Astrocyte of the spinal cord (primary cell): ENCODE measurements at places on chromosomes 1 and 21.

- no peak for DNase-seq
Observed at GRCh38 chr1:173489929-173490328, 12.8 kb downstream of the PRDX6 start.

DNA sequence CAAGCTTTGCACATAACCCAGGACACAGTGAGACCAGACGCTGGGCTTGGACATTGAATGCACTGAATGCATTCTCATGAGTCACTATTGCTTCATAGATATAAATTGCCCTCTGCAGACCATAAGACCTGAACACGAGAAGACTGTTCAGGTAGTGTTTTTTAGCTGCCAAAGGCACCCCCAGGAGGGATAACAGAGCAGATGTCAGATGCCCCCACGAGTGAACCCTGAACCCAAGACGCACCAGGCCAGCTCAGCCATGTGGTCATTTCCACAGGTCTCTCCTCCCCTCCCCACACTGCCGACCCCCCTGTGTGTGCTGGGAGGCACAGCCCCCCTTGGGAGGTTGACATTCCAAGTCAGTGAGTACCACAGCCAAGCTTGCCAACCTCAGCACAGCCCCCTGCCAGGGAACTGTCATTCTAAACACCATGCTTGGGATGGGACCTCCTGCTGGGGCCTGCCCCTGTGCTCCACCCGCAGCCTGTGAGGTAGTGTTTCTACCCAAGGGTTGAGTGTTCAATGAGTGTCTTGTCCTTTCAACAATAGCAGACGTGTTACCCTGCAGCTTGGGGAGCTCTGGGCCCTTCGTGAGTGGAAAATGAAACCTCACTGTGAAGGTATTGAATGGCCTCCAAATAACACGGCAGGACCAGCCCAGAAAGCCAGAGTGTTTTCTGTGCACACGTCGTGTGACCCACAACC, 68.2 kb downstream of the PSMG1 start:
- DNase-seq: peak; percentile 87

- no peak for DNase-seq
Observed at GRCh38 chr1:197198911-197199310, 52.4 kb upstream of the ASPM start.

DNA sequence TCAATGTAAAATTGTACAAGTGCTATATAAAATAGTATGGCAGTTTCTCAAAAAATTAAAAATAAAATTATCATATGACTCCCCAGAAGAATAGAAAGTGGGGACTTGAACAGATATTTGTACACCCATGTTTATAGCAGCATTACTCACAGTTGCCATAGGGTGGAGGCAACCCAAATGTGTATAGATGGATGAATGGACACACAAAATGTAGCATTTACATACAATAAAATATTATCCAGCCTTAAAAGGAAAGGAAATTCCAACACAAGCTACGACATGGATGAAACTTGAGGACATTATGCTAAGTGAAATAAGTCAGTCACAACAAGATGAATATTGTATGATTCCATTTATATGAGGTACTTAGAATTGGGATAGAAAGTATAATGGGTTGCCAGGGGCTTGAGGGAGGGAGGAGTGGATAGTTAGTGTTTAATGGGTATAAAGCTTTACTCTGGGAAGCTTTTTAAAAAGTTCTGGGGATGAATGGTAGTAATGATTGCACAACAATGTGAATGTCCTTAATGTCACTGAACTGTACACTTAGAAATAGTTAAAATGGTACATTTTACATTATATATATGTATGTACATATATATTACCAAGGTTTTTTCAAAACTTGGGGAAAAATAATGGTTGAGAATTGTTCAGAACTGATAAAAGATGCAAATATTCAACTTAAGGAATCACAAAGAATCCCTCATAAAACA, 53.0 kb upstream of the ADORA3 start:
- DNase-seq: no peak

GRCh38 chr1:28591708-28592320, at the start of gene RAB42:
Gene RAB42 (plus strand): TSS chr1:28592265. CDS start chr1:28592512, 247 bp downstream.
- DNase-seq: no peak

- DNase-seq: no peak
Observed at GRCh38 chr1:100411574-100411973, 59.3 kb downstream of the CDC14A start.

DNA sequence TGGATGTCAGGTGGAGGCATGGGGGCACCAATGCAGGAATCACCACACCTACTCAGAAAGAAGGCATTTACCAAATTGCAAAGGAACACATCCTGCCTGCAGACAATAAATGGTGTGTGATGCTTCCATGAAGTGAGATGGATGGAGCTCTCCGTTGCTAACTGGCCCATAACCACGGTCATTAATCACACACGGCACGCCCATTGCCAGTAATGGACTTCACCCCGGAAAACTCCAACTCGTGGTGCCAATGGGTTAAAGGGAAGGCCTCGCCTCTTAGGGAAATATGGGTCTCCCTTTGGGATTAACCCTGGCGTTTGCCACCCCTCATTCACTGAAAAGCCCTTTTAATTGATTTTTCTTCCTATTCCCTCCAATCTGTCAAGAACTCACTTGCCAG, 443.1 kb upstream of the DAB1 start:
- DNase-seq: no peak

- no peak for DNase-seq
Observed at GRCh38 chr1:158979229-158979628, 30.5 kb upstream of the IFI16 start.

DNA sequence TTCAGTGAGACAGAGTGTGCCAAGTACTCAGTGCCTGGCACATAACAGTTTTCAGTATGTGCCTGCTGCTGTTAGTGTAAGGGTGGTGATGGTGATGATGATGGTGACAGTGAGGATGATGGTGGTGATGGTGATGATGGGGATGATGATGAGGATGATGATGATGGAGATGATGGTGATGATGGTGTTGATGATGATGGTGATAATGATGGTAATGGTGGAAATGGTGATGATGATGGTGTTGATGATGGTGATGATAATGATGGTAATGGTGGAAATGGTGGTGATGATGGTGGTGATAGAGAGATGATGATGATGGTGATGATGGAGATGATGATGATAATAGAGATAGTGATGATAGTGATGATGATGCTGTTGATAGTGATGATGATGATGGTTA, 62.0 kb downstream of the AJAP1 start:
- DNase-seq: no peak

GRCh38 chr1:34929853-34930701, 627 bp upstream of the DLGAP3 start:
- no peak for DNase-seq

DNA sequence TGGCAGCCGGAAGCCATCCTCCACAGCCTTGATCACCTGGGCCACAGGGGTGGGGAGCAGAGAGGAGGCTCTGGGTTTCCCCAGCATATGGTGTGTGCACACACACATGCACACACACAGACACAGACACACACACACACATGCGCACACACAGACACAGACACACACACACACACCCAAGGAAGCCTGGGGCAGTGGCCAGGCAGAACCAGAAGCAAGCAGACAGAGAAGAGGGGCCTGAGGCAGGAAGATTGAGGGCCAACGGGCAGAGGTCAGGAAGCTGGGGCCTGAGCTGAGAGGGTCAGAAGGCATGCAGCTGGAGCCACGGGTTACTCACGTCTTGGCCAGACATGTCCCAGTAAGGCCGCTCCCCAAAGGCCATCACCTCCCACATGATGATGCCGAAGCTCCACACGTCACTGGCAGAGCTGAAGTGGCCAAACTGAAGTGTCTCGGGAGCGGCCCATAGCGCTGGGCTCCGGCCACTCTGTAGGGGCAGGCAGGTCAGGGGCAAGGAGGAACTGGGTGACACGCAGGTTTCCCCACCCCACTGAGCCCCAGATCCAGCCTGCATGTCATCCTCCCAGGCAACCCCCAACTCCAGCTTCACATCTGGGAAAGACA, 27.4 kb downstream of the CDCA8 start:
- no peak for DNase-seq

- DNase-seq: no peak
Observed at GRCh38 chr21:45079351-45079750, 5.0 kb downstream of the ADARB1 start.

DNA sequence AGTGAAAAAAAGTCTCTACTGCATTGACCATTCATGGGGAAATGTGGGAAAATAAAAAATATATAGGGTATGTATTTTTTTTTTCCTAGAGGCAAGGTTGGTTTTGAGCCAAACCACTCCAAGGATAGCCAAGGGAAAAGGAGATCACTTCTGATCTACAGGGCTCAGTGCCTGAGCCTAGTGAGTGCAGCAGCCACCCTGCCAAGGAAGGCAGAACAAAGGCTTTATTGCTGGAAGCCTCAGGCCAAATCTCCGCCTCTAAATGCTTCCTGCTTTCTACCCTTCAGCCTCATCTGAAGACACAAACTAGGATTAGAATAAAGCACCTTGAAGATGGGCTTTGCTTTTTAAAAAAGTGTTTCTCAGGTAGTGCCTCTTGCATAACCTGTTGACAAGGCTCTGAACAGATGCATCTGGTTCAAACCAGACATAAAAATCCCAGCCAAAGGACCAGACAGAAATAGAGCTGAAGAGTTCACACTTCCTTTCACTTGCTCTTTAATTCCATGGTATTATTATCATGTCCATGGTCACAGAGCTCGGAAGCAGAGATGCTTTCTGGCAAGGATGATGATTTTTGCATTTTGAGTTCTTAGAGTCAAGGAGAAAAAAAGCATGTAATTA, 10.5 kb downstream of the C1orf115 start:
- peak; percentile 9 for DNase-seq

DNA sequence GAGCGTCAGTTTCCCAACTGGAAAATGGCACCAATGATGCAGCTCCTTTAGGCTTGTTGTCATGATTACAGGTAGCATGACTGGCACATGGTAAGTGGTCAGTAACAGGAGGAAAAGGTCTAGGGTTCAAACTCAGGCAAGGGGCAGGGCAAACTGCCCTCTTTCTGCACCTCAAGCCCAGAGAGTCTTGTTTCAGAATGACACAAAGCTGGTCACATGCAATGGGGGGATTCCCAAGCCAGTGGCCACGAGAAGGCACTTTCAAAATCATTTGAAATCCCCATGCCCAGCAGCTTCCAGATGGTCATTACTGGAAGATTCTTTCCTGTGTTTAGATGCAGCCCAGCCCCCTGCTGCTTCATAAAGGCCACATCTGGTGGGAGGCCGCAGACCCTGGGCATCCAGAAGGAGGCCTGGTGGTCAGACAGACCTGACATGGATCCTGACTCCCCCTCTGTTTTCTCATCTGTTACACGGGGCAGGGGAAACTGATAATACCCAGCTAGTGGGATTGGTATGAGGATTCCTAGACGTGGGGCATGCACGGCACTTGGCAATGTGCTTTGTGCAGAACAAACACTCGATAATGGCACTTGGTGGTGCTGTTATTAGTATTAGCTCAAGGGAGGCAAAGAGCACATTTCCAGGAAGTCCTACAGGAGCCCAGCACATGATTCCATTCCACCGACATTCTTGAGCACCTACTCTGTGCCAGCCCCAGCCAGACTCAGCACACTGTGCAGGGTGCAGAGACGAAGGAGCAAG, 6.9 kb upstream of the PLA2G2D start:
- no peak for DNase-seq

DNA sequence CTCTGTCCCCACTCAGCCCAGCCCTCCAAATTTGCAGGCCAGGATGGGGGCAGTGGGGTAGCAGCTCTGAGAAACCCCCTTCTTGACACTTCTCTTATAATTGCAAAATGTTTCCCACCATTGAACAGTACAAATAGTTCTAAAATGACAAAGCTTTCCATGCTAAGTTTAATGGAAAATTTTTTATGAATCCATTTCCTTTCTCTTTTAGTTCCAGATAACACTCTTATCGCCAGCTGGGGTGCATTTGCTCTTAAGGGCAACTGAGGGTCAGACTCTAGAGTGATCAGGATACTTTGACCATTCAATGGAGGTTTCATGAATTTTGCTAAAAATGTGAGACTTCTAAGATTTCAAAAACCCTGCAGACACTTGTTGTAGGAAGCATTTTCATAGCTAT, 29.9 kb downstream of the PIK3C2B start:
- DNase-seq: no peak

- DNase-seq: no peak
Observed at GRCh38 chr1:31000301-31000700, 65.2 kb downstream of the PUM1 start.

DNA sequence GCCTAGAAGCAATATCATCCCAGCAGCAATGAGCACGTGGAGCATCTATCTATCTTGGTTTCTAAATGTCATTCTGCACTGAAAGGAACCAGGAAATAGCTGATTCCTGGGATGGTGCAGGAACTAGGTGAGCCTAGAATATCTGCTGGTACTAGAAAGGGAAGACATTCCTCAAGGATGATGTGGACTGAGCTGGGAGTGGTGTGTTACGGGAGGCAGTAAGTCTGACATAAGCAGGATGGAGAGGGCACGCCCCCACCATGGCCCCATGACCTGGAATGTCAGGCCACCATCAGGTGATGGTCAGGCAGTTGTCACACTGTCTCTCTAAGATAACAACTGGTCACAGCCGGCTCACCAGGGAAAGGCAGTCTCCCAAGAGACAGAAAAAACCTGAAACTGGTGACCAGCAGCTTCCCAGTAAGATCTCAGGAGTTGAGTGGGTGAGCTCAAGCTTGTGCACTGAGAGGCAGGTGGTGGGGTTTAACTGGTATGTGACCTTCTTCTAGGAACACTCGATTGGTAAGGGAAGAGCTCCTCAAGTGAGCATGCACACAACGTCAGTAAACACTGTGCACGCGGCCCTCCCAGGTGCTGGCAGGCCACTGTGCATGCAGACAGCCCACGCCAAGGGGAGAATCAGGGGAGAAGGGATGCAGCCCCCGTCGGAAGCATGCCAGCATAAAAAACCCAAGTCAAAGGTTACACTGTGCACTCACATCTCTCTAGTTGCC, 148.7 kb downstream of the ADSS2 start:
- peak; percentile 31 for DNase-seq

GRCh38 chr21:42784896-42785451, 94.4 kb downstream of the WDR4 start:
- DNase-seq: no peak

- DNase-seq: no peak
Observed at GRCh38 chr1:45922374-45922773, 119.0 kb downstream of the MAST2 start.

GRCh38 chr1:53430261-53430660, 28.9 kb upstream of the DMRTB1 start:
- peak; percentile 25 for DNase-seq

- no peak for DNase-seq
Observed at GRCh38 chr1:228079013-228079412, 3.5 kb upstream of the ARF1 start.

DNA sequence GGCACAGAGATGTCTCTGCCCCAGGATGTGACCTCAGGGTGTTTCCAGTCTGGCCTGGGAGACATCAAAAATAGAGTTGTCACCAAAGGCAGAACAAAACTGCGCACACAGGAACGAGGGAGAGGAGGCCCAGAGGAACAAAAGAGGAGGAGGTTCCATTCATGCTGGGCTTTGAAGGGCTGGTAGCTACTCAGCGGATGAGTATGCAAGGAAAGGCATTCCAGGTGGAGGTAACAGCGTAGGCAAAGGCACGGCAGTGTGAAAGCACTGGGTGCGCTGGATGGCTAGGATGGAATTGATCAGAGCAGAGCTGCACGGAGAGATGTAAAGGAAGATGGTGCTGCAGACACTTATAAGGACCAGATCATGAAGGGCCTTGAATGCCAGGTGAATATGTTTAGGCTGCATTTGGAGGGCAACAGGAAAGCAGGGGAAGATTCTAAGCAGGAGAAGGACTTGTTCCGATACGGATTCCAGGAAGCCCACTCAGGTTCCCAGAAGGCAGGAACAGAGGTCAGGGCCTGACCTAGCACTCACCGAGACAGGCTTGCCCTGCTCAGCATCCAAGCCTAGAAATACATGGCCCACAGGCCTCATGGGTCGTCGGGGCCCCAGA, 6.3 kb downstream of the COL16A1 start:
- DNase-seq: no peak

GRCh38 chr1:39076127-39076798, 50.1 kb downstream of the NDUFS5 start:
- peak; percentile 51 for DNase-seq

GRCh38 chr1:39538531-39539251, 37.9 kb downstream of the PABPC4 start:
- peak; percentile 10 for DNase-seq
